ENCODE measurements at places on chromosomes 2 and 18.
A peak's percentile ranks its signal among the peaks of the same experiment; 100 is the strongest.

GRCh38 chr18:76098674-76099411 lies 396.2 kb downstream of the ZNF516 start:
- no peak for DNase-seq

GRCh38 chr2:190190507-190191162 lies 128.1 kb upstream of the MSTN start:
- no peak for DNase-seq

- no peak for DNase-seq
Observed at GRCh38 chr2:203988500-203989260, 52.1 kb downstream of the ICOS start.

DNA sequence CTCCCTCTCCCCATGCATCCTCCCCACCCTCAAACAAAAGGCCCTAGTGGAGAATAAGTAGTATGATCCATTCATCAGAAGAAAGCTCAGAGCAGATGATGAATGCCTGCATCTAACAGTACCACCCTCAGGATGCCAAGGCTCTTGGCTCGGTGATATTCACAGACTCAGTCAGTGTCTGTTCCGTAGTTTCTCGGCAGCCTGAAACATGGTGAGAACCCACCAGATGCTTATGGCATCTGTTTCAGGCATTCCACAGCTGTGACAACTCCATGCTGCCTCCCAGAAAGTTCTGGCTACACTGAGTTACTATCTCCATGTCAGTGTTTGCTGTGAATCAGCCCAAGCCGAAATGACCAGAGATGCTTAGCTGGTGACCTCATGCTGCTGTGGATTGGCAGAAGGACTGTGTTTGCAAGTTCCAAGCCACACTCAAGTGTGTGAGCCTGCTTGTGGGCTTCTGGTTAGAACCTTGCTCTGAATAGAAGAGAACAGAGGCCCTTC lies 83.9 kb downstream of the WDSUB1 start:
- no peak for DNase-seq

- DNase-seq, result no peak
Observed at GRCh38 chr2:111930875-111931274, 32.5 kb downstream of the MERTK start.

DNA sequence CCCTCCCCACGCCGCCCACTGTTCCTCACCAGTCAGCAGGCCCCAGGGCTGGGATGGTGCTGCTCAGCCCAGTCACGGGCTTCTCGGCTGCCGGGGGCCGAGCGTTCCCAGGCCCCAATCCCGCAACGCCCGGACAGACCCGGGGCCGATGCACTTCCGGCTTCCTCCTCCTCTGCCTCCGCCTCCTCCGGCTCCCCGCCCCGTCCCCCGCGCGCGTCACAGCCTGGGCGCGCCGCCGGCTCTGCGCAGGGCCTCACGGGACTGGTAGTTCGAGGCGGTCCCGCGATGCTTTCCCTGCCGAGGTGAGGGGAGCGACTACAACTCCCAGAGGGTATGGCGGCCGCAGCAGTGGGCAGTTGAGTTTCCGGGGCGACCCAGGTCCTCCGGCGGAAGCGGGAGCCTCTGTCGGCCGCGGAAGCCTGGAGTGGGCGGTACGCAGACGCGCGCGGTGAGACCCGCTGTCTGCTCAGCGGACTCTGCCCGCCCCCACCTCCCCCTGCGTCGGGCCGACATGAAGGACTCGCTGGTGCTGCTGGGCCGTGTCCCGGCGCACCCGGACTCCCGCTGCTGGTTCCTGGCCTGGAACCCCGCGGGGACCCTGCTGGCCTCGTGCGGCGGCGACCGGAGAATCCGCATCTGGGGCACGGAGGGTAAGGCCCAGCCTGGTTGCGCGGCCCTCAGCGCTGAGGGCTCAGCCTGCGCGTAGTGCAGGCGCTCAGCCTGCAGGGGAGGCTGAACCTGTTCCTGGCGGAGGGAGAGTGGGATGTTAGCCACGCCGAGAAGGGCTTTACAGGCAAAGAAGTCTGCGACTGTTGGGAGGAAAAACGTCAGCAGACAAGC lies at the start of the genes CIAO1 and TMEM127:
Gene CIAO1, plus strand, starts transcription at position 386 of the 840 bp plus-strand sequence. Its CDS starts 126 bp downstream, at position 512.
Gene TMEM127, minus strand, starts transcription at position 158 of the 840 bp plus-strand sequence. CDS start 616 bp downstream, outside the sequence.
- peak; percentile 97 for DNase-seq

DNA sequence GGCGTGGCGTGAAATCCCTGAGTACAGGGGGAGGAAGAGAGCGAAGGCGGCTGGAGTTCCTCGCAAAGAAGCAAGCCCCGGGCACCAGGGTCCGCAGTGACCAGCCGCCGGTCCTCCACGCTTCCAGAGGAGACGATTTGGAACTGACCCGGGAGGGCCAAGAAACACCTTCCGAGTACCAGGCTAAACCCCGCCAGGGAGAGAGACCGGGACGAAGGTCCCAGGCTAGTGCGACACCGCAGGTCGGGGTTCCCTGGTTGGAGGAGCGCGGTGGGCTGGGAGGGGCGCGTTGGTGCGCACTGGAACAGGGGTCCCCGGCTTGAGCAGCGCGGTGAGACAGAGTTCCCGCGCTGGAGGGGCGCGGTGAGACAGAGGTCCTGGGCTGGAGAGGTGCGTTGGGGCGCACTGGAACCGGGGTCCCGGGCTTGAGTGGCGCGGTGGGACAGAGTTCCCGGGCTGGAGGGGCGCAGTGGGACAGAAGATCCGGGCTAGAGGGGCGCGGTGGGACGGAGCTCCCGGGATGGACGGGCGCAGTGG lies 901 bp downstream of the WDFY1 start:
- DNase-seq, result no peak

DNA sequence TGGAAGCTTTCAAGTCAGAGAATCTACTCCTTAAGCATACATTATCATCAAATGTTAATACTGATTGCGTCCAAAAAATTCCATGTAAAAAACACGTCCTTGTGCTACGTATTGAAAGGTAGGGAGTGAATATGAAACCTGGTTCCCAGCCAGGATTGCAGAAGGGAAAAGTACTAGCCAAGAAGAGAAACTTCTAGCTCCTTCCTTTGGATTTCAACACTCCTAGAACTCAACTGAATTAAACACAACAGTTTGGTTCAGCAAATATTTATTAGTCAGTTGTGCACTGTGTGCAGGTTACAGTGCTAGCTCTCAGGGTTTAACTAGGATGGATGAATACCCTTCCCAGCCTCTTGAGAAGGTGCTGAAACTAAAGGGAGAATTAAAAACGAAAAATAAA lies 33.9 kb upstream of the FHL2 start:
- no peak for DNase-seq

DNA sequence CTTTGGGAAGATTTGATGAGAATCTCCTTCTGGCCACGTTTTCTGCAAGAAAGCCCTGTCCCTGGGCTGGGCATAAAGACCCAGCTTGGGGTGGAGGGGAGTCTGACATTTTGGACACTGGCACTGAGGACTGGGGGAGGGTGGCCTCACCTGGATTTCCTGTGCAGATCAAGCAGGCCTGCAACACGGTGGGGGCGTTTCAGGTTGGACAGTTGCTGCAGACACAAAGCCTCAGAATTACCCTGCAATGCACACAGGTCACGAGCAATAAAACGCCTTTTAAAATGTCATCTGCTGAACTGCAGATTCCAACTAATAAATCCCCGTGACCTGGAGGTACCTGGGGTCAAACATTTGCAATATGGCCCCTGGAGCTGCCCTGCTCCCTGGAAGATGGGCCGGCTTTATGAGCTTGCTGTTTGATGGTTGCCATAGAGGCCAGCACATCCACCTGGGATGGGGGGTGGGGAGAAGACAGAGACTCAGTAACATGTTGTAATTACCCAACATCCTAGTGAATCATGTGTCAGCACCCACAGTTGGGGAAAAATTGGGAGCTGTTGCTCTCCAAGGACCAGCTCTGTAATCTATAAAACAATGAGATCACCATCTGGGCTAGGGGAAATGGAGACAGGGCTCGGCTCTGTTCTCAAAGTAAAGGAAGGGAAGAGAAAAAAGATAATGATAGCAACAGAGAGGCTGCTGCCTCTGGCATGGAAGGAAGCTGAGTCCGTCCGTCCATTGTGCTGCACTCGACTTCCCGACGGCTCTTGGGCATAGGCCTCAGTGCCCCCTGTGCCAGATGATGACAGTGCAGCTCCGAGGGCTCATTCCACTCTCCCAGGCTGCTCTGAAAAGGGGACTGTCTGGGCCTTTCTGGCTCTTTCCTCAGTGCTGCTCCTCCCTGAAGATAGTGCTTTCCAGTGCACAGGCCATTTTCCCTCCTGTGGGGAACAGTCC lies 340.3 kb downstream of the CYRIA start:
- no peak for DNase-seq

DNA sequence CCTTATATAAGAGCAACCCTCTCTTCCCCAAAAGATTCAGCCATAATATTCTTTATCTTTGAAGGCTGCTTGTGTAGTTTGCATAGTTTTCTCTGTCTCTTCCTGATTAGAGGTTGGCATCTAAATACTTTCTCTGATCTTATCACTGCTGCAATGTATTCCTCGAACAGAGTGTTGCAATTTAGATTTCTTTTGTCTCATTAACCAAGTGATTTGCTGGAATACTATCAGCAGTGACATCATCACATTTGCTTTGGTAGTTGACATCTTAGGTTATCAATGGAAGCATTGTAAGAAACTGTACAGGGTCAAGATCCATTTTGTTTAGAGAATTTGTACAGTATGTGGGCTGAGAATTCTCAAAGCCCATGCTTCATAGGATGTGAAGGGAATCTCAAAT lies 72.0 kb upstream of the NEUROD1 start:
- no peak for DNase-seq

- no peak for DNase-seq
Observed at GRCh38 chr2:215598376-215598975, 162.6 kb upstream of the FN1 start.

DNA sequence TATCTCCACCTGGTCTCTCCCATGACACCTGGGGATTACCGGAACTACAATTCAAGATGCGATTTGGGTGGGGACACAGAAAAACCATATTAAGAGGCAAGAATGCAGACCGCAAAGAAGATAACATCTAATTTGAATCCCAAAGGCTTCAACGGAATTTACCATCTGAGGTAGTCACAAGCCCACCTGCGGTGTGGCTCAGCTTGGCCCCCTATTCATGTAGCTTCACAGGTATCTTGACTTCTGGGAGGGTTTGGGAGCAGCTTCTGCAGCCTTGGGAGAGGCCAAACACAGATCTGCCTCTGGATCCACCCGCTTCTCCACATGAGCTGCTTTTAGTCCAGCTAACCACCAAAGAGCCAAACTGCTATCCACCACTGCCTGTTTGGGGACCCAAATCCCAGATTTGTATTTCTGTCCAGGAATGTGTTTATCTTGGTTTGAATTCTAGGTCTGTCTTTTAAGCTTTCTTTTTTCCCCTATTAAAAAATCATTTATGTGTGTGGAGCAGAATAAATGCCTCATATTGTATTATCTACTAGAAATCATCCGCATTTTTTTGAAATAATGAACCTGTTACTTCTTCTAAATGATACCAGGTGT lies 247.6 kb downstream of the DLGAP1 start:
- no peak for DNase-seq

GRCh38 chr2:75315436-75315835 lies 116.1 kb upstream of the TACR1 start:
- DNase-seq, result no peak

DNA sequence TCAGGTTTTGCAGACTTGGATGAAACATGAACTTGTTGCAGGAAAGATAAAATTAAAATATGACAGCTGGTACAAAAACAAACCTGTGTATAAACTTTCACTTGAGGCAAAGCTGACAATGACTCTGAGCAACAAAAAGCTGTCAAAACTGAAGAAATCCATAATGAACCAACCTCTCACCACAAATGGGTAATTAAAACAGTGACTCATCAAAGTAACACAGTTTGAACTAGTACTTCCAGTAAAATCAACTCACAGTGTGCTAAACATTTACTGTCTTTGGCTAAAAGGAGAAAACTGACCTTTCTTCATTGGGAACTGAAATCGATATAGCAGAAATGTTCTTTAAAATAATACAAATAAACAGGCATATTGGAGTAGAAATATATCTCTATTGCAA lies 209.7 kb downstream of the WDPCP start:
- no peak for DNase-seq

GRCh38 chr2:43676322-43677050 lies at the start of gene C1GALT1C1L:
TSS of gene C1GALT1C1L (minus strand) at chr2:43676429. CDS start at chr2:43676322, 107 bp downstream.
- no peak for DNase-seq

- DNase-seq, result no peak
Observed at GRCh38 chr2:216445501-216445900, 33.2 kb downstream of the SMARCAL1 start.

DNA sequence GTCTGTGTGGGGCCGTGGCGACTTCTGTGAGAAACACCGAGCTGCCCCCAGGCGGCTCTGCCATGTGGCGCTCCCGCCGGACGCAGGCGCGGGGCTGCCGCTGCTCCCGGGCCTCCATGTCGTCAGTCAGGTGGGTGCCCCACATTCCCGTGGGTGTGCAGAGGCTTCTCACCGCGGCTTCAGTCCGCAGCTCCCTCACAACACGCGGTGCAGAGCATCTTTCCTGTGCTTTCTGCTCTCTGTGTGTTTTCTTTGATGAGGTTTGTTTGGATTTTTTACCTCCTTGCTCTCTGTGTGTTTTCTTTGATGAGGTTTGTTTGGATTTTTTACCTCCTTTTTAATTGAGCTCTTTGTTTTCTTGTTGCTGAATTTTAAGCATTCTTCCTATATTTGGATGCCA lies 13.0 kb downstream of the AQP12A start:
- peak; percentile 6 for DNase-seq

Measured in activated CD4-positive, alpha-beta T cell treated with anti-CD3 and anti-CD28 coated beads for 24 hours (primary cell).